ENCODE measurements at places on chromosomes 12 and 14. TPM values are rescaled to one million over a fixed set of nuclear protein-coding genes. Genes with fewer than 3 reads are reported as not detected.
A peak's percentile ranks its signal among the peaks of the same experiment; 100 is the strongest.

DNA sequence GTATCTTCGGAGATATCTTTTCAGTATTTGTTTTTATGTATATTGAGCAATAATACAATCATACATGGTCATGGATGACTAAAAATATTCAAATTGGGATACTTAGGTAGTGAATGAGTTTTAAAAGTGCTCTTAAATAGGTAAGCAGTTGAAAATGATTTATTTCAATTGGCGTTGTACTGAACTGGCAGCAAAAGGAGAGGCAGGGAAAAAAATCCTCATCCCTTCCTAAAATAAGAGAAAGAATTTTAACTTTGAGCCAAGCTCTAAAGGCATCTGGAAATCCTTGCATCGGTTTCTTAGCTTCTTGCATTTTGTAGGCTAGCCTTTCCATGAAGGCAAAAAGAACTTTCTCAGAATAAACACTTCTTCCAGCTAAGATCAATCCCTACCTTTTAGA lies 125.2 kb downstream of the MGST1 start:
- DNase-seq, result no peak

DNA sequence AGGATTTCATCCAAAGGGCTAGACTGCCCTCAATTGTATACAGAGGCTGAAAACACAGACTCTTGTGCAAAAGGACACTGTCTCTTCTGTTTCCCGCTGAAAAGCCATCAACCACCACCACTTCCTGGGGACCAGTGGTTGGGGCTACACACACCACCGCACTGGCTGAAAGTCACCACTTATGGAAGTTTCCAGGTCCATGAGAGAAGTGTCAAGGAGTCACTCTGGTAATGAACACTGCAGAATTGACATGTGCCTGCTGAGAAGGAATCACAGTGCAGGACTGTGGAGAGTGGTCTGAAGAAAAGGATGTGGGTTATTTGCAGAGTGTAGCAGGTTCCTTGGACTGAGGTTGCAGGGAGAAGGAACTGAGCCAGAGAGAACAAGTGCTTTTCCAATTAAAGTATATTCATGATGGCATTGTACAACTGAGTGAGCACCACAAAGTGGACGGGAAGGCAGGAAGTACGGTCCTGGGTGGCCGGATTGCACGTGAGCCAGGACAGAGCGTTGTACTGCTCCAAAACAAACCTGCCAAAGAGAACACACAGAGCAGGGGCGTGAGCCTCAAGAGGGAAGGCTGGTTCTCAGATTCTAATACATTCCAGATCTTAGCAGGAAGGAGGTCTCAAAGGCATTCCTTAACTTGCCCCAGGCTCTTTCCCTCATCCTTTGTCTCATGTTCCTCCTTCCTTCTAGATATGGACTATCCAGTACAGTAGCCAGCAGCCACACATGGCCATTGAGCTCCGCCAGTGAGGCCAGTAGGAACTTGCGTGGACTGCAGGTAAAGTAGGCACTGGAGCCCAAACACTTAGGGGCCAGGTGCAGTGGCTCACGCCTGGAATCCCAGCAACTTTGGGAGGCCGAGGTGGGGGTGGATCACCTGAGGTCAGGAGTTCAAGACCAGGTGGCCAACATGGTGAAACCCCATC lies 316.4 kb downstream of the MED13L start:
- no peak for DNase-seq

DNA sequence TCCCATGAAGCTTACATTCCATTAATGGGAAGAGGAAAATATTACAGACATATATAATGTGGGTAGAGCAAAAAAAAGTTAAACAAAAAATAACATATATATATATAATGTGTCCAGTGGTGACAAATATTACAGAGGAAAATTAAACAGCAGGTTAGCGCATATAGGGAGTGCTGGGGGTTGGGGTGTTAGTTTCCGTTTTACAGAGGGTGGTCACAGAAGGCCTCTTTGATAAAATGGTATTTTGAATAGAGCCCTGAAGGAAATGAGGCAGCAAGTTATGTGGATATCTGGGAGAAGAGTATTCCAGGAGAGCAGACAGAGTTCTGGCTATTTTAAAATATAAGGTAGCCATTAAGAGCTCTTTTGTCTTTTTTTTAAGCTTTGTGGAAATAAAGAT lies 73.2 kb downstream of the DCAF5 start:
- no peak for DNase-seq

DNA sequence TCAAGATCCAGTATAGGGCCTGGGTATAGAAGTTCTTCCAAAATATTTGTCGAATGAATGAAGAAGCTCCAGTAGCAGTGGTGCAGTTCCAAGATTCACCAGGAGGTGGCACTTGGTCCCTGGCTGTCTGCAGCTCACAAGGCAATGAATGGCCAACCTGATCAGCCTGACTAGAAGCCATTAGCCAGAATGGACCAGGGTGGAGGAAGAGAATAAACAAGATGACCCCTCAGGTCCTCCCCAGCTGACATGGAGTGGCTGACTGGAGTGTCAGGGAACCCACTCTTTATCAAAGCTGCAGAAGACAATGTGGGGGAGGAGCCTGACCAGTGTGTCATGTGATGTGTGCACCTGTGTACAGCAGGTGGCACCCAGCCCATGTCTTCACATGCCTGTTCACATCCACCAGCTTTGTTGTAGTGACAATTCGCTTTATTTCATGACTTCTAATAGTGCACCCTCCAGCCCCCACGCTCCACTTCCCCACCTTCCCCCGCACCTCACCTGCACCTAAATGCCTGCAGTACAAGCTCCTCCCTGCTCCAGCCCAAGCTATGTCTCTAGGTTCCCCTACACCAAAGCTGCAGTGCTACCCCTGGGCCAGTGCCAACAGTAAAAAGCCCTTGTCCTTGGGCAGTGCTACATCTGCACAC lies 3.0 kb downstream of the LTBP2 start:
- peak; percentile 84 for DNase-seq

DNA sequence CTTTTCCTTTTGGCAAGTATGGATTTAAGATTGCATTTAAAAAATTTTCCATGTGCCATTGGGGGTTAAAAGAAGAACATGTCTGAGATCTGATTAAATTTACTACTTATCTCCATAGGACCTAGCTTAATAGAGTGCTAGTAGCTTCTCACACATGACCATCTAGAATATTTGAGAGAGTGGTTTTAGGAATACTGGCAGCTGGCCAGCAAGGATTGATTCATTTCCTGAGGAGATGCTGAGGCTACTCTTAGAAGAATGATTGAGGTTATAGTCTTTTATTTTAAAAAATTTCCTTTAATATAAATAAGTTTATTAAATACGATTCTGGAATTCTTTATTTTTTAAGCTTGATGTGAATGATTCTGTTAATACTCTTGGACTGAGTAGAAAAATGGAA lies 56.2 kb downstream of the MIPOL1 start:
- DNase-seq, result peak; percentile 78

DNA sequence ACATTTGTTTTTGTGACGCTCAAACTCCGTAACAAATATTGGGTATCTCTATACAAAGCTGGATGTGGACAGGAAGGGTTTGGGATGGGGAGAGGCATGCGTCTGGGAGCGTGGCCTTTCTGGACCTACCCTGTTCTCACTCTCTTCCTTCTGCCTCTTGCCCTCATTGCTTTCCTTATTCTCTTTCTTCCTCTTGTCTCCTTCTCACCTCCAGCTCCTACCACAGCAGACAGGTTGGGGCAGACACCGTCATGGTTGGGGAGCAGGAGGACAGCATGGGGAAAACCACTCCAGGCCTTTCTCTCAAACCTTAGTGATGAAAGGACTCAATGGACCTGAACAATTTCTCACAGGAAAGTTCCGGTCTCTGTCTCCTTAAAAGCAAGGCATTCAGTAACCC lies 465.3 kb downstream of the RAD51B start:
- DNase-seq, result no peak

GRCh38 chr12:81078469-81079196 lies 754 bp downstream of the ACSS3 start:
- peak; percentile 56 for DNase-seq

- no peak for DNase-seq
These were observed 2.0 kb downstream of the MYH7 start for GRCh38 chr14:23433457-23433856.

DNA sequence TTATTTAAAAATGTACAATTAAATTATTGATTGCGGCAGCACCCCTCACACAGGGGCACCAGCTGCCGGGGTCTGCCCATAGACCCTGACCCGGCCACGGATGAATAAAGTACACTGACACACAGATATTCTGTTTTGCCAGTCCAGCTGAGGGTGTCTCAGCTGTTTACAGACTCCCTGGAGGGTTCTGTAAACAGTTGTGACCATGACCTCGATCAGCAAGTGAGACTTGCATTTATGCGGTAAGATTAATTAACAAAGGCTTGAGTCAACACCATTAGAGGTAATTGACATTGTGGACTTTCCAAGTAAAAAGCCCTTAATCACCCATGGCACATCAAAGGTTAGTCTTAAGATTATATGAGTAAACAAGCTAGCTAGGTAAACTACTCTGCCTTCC lies 94.3 kb downstream of the FUT8 start:
- no peak for DNase-seq

DNA sequence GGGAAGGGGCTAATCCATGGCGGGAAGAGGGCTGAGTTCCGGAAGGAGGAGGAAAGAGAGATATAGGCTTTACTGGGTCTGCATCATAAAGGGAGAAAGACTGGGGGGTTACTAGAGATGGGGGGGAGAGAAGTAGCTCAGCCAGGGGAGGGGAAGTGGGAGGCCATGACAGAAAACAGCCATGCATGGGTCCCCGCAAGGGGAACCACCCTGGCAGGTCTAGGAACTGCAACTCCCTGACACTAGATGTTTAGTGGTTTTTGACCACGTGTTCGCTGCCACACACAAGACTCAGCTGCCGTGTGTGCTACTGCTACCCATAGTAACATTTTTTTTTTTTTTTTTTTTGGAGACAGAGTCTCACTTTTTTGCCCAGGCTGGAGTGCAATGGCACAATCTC lies 145.0 kb downstream of the RIMBP2 start:
- DNase-seq, result no peak

Gene SCARB1
- total RNA-seq, result 3.3 TPM

Gene ACSM4
- total RNA-seq, result not detected

Gene NINJ2
- total RNA-seq, result not detected

Gene EML1
- total RNA-seq, result 27.8 TPM

- DNase-seq, result no peak
These were observed 90.2 kb upstream of the TBX3 start for GRCh38 chr12:114774197-114774596.

Gene SERPINA9
- total RNA-seq, result not detected

Gene CCND2
- 133 TPM for total RNA-seq

GRCh38 chr12:6866163-6866919 lies 990 bp upstream of the TPI1 start:
- DNase-seq, result no peak

DNA sequence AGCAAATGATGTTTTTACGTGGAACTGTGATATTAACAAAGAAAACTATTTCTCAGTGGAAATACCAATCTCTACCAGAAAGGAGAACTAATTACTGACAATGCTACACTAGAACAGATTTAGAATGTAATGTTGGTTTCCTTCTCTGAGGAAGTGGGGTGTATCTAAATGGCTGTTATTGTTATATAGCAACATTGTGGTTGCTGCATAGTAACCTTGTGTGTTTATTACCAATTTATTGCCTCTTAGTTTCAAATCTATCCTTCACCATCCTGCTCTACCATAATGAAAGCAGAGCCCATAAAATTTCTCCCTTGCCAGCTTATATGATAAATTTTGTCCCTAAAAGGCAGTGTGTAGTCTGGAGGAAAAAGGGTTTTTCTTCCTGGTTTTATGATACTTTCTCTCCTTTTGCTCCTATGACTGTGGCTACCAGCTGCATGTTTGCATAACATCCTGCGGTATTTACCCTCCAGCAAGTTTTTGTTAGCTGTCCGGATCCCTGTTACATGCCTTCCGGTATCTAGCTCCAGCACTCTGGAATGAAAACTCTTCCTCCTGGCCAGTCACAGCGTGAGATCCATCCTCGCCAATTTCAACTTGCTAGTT lies 5.7 kb upstream of the KLRK1 start:
- peak; percentile 94 for DNase-seq

Gene TGFB3
- total RNA-seq, result 3.2 TPM

Gene TMEM253
- 0.13 TPM for total RNA-seq

DNA sequence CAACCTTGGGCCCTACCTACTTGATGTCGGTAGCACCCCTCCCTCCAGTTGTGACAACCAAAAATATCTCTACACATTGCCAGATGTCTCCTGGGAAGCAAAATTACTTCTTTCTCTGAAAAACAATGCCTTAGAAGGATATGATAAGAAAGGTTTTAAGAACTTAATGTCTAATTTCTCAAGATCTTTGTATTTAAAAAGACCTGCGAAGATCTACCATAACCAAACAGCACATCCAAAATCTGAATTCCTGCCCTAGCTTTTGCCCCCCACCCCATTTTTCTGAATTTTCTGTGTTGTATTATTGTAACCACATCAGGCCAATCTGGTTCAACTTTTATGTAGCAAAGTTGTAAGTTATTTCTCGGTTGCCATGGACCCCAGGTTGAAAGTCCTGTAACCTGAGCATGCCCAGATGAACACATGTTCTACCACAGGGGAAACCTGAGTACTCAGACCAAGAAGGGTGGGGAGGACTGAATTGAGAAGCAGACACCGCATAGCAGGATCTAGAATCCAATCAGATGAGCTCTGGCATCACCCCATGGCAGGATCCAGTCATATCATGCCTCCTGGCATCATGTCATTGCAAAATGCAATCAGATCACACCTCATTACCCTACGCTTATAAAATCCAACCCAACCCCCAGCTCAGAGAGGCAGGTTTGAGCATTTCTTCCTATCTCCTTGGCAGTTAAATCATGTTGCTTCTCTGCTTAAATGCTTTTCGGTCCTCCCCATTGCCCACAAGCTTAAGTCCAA lies 8.7 kb downstream of the TMEM253 start:
- peak; percentile 34 for DNase-seq

Gene NKX2-8
- not detected for total RNA-seq

DNA sequence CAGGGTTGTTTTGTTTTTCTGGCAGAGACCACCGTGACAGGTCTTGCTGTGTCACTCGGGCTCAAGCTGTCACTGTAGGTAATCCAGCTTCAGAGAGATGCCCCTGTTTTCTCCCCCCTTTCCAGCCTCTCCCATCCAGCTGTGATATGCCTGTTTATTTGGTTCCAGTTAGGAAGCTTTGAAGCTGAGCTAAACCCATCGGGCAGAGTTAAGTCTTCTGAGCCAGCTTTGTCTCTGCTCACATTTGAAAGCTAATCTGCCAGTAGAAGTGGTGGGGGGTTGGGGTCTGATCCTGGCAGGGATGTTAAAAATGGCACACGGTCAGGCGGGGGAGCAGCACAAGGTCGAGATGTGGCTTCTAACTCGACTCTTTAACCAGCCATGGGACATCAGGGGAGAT lies 130.0 kb downstream of the TSPAN9 start:
- DNase-seq, result no peak

GRCh38 chr14:22313172-22313801 lies 275.7 kb downstream of the DAD1 start:
- DNase-seq, result no peak

Gene SMCO2
- total RNA-seq, result not detected

Gene PTMS
- 318 TPM for total RNA-seq

DNA sequence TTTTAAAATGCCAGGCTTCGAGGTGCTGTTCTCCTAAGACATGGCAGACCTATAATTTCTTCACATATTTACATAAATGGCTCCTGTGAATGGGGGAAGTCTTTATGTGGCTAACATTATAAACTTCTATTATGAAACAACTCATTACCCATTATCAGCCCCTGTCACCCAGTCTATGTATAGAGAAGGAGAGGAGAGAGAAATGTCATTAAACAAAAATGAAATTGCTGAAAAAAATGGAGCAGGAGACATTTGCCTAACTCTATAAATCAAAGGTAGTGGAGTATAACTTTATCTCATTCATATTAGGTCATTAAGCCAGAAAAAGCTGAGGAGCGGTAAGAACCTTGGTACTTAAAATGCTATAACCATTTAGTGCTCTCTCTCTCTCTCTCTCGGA lies 71.9 kb upstream of the KRR1 start:
- no peak for DNase-seq

Gene LMNTD1
- total RNA-seq, result not detected

GRCh38 chr14:38255673-38256532 lies at the start of gene CLEC14A:
Gene CLEC14A, minus strand, starts transcription at chr14:38256093. Its CDS starts 71 bp downstream, at chr14:38256022.
- no peak for DNase-seq

All from LHCN-M2 (cell line).